T follicular helper cell (primary cell): ENCODE measurements at places on chromosomes 13 and 19.

DNA sequence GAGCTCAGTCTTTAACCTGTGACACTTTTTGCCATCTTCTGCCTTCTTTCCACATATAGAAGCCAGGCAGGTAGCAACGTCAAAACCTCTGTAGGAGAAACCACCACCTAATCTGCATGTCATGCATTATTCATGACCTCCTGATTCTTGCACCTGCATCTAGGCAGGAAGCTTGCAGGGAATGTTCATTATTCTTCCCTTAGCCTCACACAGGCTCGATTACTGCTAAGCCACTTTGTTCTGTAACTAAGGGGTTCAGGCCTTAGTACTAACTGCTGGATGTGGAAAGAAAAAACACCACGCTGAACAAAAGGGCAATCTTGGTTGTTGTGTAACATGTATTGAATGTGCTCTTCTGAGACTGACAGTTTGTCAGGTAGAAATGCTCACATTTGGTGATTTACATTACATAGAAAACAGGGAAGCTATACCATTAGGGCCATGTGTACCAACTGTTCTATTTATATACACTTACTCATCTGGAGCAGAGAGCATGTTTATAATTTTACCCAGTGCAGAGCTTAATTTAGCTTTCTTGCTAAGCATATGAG is 366.9 kb downstream of the KLF12 start:
- no peak for DNase-seq

DNA sequence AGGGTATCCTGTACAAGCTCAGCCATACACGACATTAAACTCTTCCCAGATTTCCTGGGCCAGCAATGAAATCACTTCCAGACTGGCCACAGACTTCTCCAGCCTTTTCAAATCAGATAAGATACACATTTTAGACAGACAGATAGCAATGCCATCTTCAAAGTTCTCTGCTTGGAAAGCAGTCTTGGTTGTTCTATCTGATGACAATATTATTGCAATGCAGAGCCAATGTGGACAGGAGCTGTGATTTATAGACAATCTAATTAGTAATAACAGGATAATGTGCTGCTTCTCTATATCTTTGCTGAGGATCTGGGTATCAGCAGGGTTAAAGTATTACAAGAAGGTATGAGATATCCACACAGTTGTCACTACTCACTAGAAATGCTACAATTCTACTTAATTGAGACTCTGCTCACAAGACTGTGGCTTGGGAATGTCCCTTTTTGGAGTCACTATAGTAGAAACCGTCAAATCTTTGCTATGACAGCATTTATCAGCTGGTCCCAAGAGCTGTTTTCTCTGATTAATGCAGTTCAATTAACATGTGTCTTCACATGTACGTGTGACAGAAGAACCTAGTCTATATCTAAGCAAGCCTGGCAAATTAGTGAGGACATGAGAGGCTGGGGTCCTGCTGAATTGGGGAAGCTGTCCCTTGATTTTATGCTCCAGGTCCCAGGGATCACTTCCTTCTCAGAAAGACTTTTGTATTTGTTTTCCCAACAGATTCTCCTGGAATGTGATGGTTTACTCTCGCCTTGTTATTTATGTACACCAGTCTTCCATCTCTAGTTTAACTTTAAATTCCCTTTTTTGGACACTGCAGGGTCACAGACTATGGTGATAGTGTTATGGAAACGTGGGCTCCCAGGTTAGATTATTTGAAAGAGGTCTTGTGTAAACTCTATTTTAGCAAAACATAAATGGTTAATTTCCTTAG is 68.8 kb downstream of the COL4A1 start:
- DNase-seq: no peak

DNA sequence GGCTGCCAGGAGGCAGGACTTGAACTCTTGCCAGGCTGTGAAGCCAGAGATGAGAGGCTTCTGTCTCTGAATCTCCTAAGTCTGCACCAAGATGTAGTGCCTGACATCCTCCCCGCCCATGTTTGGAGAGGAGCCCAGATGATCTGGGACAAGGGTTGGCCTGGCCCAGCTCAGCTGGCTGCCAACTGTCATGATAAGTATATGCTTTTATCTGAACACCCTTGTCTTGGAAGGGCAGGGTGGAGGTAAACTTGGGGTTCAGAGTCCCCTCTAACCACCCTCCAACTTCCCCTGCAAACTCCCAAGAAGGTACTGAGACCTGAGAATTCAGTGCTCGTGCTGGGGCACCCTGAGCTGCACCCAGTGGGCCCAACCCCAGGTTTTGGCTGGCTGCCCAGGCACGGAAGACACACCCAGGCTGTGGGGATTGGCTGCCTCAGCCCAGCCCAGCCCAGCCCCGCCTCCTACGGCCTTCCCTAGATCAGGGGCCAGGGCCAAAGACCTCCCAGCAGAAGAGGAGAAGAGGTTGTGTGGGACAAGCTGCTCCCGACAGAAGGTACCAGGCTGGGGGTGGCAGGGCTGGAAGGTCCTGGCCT is at the start of gene CYP4F12:
Gene CYP4F12, plus strand, starts transcription at position 508 of the 596 bp plus-strand sequence. CDS start 443 bp downstream, outside the sequence.
- no peak for DNase-seq

DNA sequence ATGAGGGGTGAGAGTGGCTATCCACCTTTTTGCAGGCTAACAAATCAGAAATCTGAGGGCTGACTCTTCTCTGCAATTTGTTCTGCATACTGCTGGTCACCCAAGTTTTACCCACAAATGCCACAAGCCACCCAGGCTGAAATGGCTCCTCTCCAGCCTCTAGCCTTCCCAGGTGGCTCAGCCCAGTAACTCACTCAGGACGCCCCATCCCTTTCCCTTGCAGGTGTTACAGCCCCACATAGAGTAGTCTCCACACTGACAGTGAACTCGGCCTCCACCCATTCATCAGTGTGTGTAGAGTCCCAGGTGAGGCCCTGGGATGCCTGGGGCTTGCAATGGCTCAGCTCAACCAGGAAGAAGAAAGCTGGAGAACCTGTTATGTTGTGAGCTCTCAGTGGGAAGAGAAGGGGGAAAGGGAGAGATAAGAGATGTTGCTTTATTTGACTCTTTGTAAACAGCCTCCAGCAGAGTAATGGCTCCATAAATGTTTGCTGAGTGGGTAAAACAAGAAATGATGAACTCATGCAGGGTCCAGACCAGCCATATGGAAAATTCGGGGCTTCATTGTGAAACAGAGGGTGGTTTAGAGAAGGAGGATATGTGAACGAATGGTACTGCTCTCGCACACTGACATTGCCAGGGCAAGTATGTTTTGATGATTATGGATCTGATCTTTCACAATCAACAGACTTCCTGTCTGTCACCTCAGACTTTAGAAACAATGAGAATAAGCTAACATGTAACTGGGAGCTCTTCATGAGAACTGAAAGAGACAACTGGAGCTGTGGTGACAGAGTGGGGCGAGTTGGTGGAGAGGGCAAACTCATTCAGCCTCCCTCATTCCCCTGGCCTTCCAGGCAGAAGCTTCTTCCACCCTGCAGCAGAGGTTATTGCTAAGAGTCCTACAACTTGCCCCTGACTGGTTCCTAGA is 74.2 kb upstream of the RFC3 start:
- no peak for DNase-seq

DNA sequence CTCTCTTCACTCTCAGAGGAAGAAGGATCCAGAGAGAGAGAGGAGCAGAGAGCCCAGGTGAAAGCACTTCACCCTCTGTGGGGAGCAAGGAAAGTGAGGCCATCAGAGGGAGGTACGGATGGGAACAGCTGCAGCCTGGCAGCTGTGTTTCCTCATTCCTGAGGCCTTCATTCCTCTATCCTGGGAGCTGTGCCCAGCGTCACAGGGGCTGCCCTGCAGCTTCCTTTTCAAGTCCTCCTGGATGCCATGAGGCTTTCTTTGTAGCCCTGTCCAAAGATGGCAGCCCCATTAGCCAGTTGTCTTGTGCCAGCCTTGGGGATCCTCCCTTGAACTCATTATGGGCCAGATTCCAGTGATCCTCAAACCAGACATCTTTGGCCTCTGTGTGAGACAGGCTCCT is 76.8 kb upstream of the PCDH8 start:
- no peak for DNase-seq

DNA sequence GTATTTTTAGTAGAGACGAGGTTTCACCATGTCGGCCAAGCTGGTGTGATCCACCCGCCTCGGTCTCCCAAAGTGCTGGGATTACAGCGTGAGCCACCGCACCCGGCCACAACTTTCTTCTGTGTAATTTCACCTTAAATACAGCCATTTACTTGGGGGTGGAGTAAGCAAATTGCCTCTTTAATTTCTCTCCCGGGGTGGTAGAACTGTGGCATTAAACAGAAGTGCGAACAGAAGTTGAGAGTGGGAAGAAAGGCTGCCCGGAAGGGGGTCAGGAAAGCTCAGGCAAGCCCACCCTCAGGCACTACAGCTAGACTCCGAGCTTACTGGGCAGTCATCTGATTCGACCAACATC is 475 bp upstream of the DNAJC15 start:
- no peak for DNase-seq

DNA sequence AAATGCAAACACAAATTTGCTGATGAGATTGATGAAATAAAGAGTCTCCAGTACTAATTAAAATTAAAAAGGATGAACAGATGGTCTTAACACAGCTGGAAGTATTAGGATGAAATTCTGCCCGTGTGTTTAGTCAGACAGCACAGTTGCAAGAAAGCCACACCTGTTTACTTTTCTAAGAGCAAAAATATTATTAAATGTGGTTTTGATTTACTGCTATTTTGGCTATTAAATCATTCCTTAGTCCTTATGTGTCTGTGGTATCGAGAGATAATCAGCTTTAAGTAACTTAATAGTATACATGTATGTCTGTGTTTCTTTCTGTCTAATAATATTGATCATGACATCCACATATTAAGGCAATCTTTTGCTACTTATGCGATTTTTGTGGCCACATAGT is 494.9 kb downstream of the GPC6 start:
- no peak for DNase-seq

- DNase-seq: no peak
These were observed 4.0 kb upstream of the NKPD1 start for GRCh38 chr19:45164577-45165335.

DNA sequence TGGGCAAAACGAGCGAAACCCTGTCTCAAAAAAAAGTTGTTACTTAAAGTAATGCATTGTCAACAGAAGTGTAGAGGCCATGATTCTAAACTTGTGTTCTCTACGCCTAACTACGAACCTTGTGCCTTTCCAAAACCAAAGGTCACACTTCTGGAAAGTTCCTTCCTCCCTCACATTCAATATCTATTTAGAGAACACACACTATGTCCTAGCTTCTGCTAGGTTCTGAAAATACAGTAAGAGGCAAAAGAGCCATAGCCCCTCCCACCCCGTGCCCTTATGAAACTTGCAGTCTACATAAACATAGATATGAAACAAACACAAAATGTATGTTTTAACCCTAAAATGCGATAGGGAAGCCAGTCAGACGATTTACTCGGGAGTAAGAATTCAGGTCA is 36.4 kb downstream of the RNF6 start:
- DNase-seq: no peak

- no peak for DNase-seq
These were observed 30.2 kb upstream of the SACS start for GRCh38 chr13:23463661-23464060.

- no peak for DNase-seq
These were observed 70.8 kb downstream of the FAM216B start for GRCh38 chr13:42852136-42852535.
